ENCODE measurements at places on chromosomes 2 and 18. TPM values are rescaled to one million over a fixed set of nuclear protein-coding genes. Genes with fewer than 3 reads are reported as not detected.

The FAM124B gene
- polyA plus RNA-seq = 0.71 TPM

The GPBAR1 gene
- 1.0 TPM for polyA plus RNA-seq

The RAB6C gene
- polyA plus RNA-seq = 0.03 TPM

The PCBP1 gene
- polyA plus RNA-seq = 453 TPM

The DCC gene
- 0.28 TPM for polyA plus RNA-seq

The CD8A gene
- polyA plus RNA-seq = 3.7 TPM

The LHCGR gene
- 0.06 TPM for polyA plus RNA-seq

The POTEE gene
- not detected for polyA plus RNA-seq

The TWIST2 gene
- 14.8 TPM for polyA plus RNA-seq

The DHRS9 gene
- 17.2 TPM for polyA plus RNA-seq

The CHRNA1 gene
- polyA plus RNA-seq = 0.03 TPM

The RND3 gene
- 24.2 TPM for polyA plus RNA-seq

The CYS1 gene
- 1.0 TPM for polyA plus RNA-seq

The MYCN gene
- 0.16 TPM for polyA plus RNA-seq

The ELOA2 gene
- polyA plus RNA-seq = not detected

The CYTIP gene
- polyA plus RNA-seq = 7.4 TPM

The GRHL1 gene
- polyA plus RNA-seq = 1.8 TPM

The CLEC4F gene
- 0.39 TPM for polyA plus RNA-seq

The DSG4 gene
- not detected for polyA plus RNA-seq

The CAPN14 gene
- 0.06 TPM for polyA plus RNA-seq

The CCDC150 gene
- 0.31 TPM for polyA plus RNA-seq

The VWC2L gene
- polyA plus RNA-seq = 0.04 TPM

The PUS10 gene
- 4.3 TPM for polyA plus RNA-seq

The UCN gene
- 0.76 TPM for polyA plus RNA-seq

The CCBE1 gene
- polyA plus RNA-seq = 3.4 TPM

The OTX1 gene
- 0.30 TPM for polyA plus RNA-seq

The SNED1 gene
- polyA plus RNA-seq = 12.3 TPM

The NMUR1 gene
- 0.72 TPM for polyA plus RNA-seq

The PLEKHH2 gene
- 9.7 TPM for polyA plus RNA-seq

The MOGAT1 gene
- 0.18 TPM for polyA plus RNA-seq

The FSHR gene
- polyA plus RNA-seq = not detected

The GYPC gene
- 170 TPM for polyA plus RNA-seq

The NT5DC4 gene
- 0.53 TPM for polyA plus RNA-seq

The RIF1 gene
- polyA plus RNA-seq = 5.3 TPM

The CIDEA gene
- polyA plus RNA-seq = not detected

The CDCA7 gene
- 0.69 TPM for polyA plus RNA-seq

The OR6B2 gene
- not detected for polyA plus RNA-seq

The GCG gene
- polyA plus RNA-seq = not detected

The FOXI3 gene
- polyA plus RNA-seq = not detected

The FAM237A gene
- polyA plus RNA-seq = not detected

The AKAIN1 gene
- polyA plus RNA-seq = not detected

All from lung (tissue), 17 donors.